IPS DF 6.9 (cell line): ENCODE measurements at places on chromosomes 7 and 10.

DNA sequence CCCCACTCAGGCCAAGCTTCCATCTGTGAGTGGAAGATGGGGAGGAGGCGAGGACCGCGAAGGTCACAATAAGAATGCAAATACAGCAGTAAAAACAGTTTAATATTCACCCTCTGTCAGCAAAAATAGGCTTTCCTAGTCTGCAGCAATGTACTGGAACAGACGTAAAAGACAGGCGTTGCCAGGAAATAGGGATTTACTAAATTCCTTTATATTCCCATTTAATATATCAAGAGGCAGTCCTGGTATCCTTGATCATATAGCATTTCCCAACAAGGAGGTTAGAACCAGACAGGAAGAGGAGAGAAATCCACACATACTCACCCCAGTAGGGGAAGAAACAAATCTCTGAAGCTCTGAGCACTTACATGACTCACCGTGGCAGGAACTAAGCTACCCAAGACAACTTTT is 1054.9 kb upstream of the C7orf33 start:
- no peak overlapping the region for H3K4me3 ChIP-seq
- no peaks in the 10 kb centered on the region for H3K4me1 ChIP-seq
- H3K27ac ChIP-seq = no peak overlapping the region
- H3K36me3 ChIP-seq = no peaks in the 10 kb centered on the region

DNA sequence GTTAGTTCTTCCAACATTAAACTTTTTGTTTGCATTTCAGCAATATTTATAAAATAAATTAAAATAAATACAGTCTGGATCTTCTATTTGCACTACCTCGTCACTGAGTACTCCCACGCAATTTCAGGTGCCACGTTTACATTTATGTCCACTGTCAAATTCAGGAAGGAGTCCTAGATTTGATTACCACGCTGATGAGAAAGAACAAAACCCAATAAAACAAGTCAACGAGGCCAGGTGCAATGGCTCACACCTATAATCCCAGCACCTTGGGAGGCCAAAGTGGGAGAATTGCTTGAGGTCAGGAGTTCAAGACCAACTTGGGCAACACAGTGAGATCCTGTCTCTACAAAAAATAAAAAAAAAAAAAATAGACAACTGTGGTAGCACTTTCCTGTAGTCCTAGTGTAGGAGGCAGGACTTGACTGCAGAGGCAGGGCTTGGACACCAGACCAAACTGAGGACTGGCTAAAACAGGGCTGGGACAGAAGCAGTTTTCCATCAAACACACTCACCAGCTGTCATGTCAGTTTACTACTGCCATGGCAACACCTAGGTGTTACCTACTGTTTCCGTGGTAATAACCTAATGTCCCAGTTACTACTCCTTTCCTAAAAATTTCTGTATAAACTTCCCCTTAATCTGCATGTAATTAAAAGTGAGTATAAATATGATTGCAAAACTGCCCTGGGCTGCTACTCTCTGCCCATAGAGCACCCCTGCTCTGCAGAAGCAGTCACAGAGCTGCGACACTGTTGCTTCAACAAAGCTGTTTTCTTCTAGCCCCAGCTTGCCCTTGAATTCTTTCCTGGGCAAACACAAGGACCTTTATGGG is 341.7 kb downstream of the PARD3 start:
- no peak overlapping the region for H3K4me3 ChIP-seq
- no peak overlapping the region for H3K27ac ChIP-seq
- H3K27me3 ChIP-seq = no peaks in the 10 kb centered on the region
- no peaks in the 10 kb centered on the region for H3K4me1 ChIP-seq
- DNase-seq = no peak
- H3K36me3 ChIP-seq = no peaks in the 10 kb centered on the region

- H3K27ac ChIP-seq = no peak overlapping the region
- no peak for DNase-seq
Observed at GRCh38 chr7:48992816-48993215, 68.5 kb downstream of the CDC14C start.

DNA sequence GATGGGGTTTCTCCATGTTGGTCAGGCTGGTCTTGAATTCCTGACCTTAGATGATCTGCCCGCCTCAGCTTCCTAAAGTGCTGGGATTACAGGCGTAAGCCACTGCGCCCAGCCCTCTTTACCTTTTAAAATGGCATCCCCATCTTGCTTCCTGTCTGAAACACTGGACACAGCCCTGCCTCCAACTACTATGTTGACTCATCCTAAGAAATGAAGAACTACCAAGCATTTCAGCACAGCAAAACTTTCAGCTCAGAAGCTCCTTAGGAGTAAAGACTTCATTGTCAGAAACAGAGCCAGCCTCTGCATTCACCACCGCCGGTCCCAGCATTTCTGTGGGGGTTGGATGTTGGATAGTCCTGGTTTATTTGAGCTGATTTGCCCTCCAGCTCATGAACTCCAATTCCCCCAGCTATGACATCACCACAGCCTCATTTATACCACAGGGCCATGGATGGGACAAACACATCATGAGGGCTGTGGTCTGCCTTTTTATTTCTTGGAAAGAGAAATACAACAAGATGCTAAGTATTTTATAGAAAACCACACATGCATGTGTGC is 123.5 kb downstream of the ADCY1 start:
- H3K4me3 ChIP-seq = no peak overlapping the region
- DNase-seq = no peak
- H3K27me3 ChIP-seq = no peaks in the 10 kb centered on the region
- no peaks in the 10 kb centered on the region for H3K36me3 ChIP-seq

DNA sequence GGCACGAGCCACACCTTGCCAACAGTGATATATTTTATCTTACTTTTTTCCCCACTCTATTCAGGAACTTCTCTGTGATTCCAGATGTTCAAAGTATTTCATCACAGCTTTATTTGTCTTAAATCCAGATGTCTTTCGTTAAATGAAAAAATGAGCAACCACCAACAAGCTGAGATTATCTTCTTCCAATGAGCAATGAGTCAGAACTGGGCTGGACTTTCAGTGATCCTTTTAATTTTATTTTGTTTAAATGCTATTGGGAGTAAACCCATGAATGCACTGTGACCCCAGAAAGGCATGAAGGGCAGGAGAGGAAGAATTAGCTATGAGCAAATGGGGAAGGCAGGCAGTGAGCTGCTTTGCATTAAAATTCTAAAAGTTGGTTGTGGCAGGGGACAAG is 77.6 kb upstream of the IMMP2L start:
- H3K4me3 ChIP-seq = no peak overlapping the region
- H3K4me1 ChIP-seq = no peaks in the 10 kb centered on the region
- DNase-seq = no peak
- H3K27ac ChIP-seq = no peak overlapping the region

DNA sequence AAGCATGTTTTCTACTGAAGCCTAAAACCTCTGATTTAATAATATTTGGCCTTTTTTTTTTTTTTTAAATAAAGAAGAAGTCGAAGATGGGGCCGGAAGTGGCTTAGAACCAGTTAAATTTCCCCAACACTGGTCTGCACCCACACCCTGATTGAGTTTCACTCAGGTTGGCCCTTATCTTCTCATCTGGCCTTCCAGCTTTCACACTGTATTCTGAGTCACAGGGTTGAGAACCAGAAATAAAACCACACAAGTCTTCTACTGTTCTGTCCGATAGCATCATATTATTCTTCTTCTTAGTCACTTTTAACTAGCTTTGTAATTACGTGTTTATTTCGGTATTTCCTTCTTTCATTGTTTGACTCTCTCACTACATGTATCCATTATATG is 9.9 kb downstream of the ZNF365 start:
- no peaks in the 10 kb centered on the region for H3K4me1 ChIP-seq
- no peaks in the 10 kb centered on the region for H3K27me3 ChIP-seq
- no peak overlapping the region for H3K27ac ChIP-seq
- H3K4me3 ChIP-seq = no peak overlapping the region
- H3K36me3 ChIP-seq = no peaks in the 10 kb centered on the region

DNA sequence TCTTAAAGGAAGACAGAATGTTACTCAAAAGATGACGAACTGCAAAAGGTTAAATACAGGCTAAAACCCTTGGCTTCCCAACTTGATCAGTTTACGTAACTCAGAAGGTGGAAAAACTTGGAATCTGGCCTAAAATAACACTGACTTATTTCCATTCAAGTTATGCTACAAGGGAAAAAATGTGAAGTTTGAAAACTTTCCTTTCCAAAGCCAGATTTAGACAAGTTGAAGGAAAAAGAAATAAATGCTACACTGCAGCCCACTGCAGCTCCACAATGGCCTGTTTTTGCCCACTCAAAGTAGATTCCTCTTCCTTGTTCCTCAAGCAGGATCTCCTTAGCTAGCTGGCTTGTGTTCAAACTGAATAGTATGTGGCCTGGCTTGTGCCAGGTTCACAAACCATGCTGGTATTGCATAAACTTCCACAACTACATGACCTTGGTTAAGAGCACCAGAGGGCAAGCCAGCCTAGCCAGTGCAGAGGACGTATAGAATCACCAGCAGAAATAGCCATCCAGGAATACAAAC is 166.2 kb downstream of the CPEB3 start:
- H3K4me1 ChIP-seq = no peaks in the 10 kb centered on the region
- DNase-seq = no peak
- H3K4me3 ChIP-seq = no peak overlapping the region
- H3K36me3 ChIP-seq = no peaks in the 10 kb centered on the region

DNA sequence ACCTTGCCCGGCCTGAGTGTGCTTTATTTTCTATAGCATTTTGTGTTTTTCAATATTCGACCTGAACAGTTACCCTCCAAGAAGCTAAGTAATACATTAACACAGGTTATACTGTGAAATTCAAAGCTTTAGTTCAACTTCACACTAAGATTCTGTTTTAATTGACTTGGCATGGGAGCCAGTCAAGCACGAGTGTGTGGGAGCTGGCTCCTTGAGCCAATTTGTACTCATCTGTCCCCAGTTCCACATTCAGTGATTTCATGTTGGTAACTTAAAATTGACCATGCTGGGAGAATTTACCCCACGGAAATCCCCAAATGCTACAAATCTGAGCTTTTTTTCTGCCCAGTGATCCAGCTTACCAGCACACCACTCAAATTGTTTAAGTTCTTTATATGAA is 20.3 kb downstream of the TSPAN12 start:
- H3K27ac ChIP-seq = no peak overlapping the region
- no peaks in the 10 kb centered on the region; the same call in 1 of the 2 replicates for H3K36me3 ChIP-seq
- peaks cover 1% of the 10 kb centered on the region; the same call in 1 of the 2 replicates for H3K4me1 ChIP-seq
- no peak for DNase-seq
- H3K4me3 ChIP-seq = no peak overlapping the region

GRCh38 chr10:73872190-73872710 is 2.1 kb downstream of the CAMK2G start:
- H3K27me3 ChIP-seq = no peaks in the 10 kb centered on the region
- peaks cover 2% of the 10 kb centered on the region; the same call in 1 of the 2 replicates for H3K36me3 ChIP-seq
- H3K4me1 ChIP-seq = 0 out of 2 replicates have a peak, but pooled peaks cover 3% of the 10 kb centered on the region
- H3K4me3 ChIP-seq = no peak overlapping the region
- DNase-seq = no peak
- H3K27ac ChIP-seq = no peak overlapping the region

DNA sequence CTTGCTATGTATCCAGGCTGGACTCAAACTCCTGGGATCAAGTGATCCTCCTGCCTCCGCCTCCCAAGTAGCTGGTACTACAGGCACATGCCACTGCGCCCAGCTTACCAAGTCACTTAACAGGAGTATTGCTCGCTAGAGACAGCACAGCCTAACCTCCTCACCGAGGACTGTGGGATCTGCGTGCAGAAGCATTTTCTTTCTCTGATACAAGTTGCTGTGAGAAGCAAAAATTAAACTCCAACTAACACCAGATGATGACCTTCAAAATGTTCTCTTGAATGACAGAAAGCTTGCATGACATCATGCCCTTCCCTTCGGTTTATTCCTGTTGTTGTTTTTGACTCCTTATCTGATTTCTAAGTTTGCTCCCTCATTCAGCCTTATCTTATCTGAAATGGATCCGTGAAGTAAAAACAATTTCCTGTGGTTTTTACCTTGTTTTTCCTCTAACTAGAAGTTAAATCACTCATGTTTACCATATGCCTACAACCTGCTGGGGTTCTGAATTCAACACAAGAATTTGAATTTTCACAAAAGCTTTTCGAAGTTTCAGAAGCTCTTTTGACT is 94.4 kb upstream of the KIF5B start:
- no peaks in the 10 kb centered on the region for H3K36me3 ChIP-seq
- no peak for DNase-seq
- H3K4me1 ChIP-seq = no peaks in the 10 kb centered on the region
- H3K27me3 ChIP-seq = no peaks in the 10 kb centered on the region
- H3K4me3 ChIP-seq = no peak overlapping the region

GRCh38 chr7:25754333-25754732 is 397.7 kb upstream of the NFE2L3 start:
- H3K4me3 ChIP-seq = no peak overlapping the region
- DNase-seq = no peak
- H3K27ac ChIP-seq = no peak overlapping the region
- H3K4me1 ChIP-seq = 0 out of 2 replicates have a peak, but pooled peaks cover 2% of the 10 kb centered on the region

DNA sequence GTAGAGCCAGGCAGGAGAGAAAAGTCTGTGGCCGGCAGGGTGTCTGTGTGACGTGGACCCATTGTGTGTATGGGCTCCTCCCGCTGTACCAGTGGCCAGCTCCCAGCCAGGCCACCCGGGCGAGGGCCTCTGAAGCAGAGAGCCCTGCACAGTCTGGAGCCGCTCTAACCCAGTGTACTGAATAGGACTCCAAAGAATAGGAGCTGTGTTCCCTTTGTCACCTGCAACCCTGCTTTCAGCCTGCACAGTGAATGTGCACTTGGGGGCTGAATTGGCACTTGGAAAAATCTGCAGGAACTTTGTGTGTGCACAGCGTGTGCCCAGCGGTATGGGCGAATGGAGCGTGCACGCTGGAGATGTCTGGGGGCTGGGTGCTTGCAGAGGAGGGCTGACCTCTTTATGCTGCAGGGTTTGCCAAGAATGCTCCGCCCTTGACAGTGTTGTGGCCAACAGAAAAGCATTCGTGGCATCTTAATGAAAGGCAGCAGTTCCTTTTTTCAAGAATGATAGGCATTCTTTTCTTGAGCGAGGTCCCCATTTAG is 216.2 kb downstream of the AUTS2 start:
- DNase-seq = no peak
- peaks cover 5% of the 10 kb centered on the region for H3K4me1 ChIP-seq
- no peak overlapping the region for H3K27ac ChIP-seq
- no peak overlapping the region for H3K4me3 ChIP-seq
- H3K36me3 ChIP-seq = no peaks in the 10 kb centered on the region

GRCh38 chr7:99267481-99267840 is 5.2 kb upstream of the MYH16 start:
- H3K4me3 ChIP-seq = no peak overlapping the region
- DNase-seq = no peak
- no peaks in the 10 kb centered on the region for H3K27me3 ChIP-seq
- no peak overlapping the region for H3K27ac ChIP-seq
- no peaks in the 10 kb centered on the region for H3K4me1 ChIP-seq

DNA sequence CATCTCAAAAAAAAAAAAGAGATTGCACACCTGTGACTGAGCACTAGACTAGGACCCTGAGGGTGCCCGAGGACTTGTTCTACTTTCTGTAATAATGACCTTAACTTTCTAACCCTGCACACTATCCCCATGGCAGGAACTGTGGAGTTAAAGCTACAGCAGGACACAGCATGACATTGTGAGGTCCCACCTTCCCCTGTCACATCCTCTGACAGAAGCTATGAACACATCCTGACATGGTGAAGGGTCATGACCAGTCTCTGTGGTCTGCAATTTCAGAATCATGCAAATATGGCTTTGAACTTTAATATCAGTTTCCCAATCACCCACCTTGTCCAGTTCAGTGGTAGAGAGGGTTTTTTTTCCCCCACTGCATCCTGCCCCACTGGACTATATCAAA is 18.5 kb upstream of the SAR1A start:
- no peak for DNase-seq
- no peaks in the 10 kb centered on the region for H3K36me3 ChIP-seq
- H3K4me3 ChIP-seq = no peak overlapping the region
- no peaks in the 10 kb centered on the region for H3K27me3 ChIP-seq
- no peaks in the 10 kb centered on the region for H3K4me1 ChIP-seq

GRCh38 chr10:132943791-132944404 is 1.5 kb upstream of the CFAP46 start:
- no peaks in the 10 kb centered on the region for H3K36me3 ChIP-seq
- H3K4me1 ChIP-seq = peaks cover 1% of the 10 kb centered on the region; the same call in 1 of the 2 replicates
- DNase-seq = no peak
- H3K27me3 ChIP-seq = no peaks in the 10 kb centered on the region
- no peak overlapping the region for H3K4me3 ChIP-seq
